ENCODE measurements at places on chromosomes 2 and 18.

GRCh38 chr2:216714376-216714775, 19.0 kb upstream of the IGFBP5 start:
- no peak for DNase-seq

DNA sequence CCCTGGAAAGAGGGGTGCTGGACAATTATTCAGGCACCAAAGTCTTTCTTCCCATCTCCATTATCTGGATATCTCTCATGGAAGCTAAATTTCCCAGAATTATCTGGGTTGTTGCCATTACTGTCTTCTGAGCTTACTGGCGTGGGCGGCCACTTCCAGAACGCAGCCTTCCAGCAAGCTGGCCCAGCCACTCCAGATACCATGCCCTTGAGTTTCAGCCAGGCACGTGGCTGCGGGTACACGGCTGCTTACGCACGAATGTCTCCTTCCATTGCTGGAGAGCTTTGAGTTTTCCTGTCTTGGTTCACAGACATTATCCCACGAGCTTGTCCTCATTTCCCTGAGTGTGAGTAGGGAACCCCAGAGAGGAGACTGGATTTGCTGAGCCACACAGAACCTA, 32.7 kb downstream of the CELF4 start:
- DNase-seq, result no peak

GRCh38 chr18:35236571-35237363, 4.1 kb upstream of the ZNF397 start:
- no peak for DNase-seq

DNA sequence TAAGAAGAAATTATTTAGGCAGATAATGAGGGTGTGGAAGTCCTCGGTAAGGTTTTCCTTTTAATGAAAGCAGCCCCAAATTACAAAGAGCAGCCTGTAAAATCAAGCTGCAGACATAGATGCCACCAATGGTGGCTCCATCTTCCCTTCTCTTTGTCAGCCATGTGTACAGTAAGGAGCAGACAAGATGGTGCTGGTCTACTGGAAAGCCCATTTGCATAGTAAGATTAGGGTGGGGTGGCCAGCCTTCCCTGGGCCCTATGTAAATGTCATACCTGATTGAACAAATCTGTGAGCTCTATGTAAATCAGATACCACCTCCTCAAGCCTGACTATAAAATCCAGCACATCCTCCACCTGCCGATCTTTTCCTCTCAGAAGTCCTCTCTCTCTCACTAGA, 154.4 kb upstream of the SERTAD2 start:
- DNase-seq, result no peak

GRCh38 chr2:130824492-130825061, 12.1 kb upstream of the ARHGEF4 start:
- no peak for DNase-seq

DNA sequence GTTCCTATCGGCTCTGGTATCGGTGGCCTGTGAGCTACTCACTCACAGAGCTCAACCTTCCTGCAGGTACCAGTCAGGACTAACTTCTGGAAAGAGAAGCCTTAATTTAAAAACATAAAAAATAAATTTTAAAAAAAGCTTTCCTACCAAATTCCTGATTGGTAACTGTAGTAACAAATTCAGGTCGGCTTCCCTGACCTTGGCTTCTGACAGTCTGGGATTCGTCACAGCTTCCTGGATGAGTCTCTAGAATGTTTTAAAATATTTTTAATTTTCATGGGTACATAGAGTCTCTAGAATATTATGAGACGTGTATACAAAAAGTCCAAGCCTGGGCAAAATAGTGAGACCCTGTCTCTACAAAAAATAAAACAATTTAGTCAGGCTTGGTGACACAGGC, 45.0 kb upstream of the MTCL1 start:
- no peak for DNase-seq

- DNase-seq, result no peak
Observed at GRCh38 chr2:121699421-121700333, 37.0 kb downstream of the NIFK start.

DNA sequence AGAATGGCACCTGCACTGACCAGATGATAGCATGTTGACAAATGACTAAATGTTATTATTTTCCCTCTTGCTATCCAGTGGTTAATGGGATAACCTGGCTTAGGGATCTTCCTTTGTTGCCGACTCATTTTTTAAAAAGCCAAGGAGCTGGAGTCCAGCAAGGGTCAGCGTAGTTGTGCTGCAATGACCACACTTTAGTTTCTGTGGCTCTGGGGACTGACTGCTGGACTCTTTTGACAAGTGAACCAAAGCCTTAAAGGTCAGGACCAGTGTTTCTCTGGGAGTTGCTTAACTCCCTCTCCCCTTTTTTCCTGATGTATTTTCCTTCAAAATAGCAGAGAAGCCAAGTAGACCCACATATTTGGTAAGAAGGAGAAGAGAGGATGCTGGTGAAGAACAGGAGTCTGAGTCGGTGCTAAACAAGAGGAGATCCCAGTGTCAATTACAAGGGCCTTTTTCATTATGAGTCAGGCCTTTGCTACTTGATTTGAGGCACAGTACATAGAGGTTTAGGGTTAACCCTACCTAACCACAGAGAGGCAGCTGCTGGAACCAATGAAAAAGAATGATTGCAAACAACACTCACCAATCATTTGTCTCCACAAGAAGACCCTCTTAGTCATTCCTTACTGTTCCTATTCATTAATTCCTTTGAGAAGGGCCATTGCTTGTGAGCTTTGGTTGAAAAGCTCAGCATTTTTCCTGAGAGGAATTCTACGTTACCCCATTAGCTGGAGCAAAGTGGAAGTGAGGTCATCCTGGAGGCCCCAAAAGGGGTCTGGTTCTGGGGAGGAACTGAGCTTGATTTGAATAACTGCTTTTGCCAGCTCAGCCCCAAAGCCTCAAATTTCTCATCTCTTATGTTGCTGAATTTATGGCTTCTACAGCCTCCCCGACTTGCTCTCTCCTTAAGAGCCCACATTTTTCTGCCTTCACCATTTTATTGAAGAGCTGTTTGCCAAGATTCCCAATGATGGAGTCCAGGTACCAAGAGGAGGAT, 137.6 kb upstream of the HNMT start:
- DNase-seq, result no peak

- DNase-seq, result no peak
Observed at GRCh38 chr2:144084114-144084661, 435.7 kb downstream of the ZEB2 start.

- DNase-seq, result no peak
Observed at GRCh38 chr2:166651080-166651675, 157.1 kb upstream of the SCN7A start.

GRCh38 chr2:165539985-165540384, 70.5 kb downstream of the CSRNP3 start:
- DNase-seq, result no peak

DNA sequence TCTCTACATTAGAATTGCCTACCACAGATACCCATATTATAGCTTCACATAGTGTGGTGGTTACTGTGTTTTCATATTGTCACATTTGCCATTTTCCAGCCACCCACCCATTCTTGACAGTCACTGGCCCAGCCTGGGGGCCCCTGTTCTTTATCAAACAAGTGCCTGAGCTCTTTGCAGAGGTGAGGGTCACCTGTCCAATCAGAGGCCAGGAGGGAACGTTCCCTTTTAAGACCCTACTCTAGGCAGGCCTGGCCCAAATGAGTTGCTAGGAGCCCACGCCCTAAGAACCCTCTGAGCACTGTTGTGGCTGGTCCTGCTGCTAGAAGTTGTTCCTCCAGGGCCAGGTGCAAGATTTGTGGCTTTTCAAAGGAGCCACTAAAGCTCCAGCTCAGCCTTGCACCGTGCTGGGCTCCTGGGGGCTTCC, 5.2 kb downstream of the IL37 start:
- no peak for DNase-seq

GRCh38 chr2:124027182-124027581, 2.1 kb downstream of the CNTNAP5 start:
- peak; percentile 88 for DNase-seq

GRCh38 chr2:221629468-221629867, 57.4 kb upstream of the EPHA4 start:
- DNase-seq, result no peak

DNA sequence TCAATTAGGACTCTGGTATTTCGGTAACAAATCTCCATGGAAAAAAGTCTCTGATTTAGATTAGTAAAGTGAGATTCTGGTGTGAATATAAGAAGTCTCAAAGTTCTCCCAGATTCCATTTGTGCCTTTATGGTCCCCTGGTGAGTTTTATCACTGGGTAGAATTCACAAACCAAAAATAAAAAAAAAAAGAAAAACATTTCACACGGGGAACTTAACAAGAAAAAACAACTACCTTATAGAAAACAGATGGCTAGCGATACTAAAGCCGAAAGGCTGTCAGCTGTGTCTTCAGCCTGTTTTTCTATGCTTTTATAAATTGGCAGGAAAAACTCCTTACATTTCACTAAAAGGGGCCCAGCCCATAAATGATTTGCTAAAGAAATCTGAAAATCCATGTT, 50.6 kb downstream of the COL5A2 start:
- no peak for DNase-seq

DNA sequence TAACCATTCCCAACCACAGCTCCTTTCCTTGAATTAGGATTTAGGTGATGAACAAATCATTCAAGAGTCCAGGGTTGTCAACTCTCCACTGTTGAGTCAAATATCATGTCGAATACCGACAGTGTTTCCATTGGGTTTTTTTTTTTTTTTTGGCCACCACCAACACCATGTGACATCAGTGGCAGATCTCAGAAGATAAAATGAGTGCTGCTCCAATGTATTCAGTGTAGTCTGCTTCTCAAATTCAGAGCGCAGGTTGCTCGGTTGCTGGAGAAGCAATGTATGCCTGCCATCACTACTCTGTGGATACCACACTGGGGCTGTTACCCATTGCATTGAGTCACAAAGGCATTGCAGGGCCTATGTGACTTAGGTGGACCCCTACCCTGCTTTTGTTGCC, 10.8 kb upstream of the ATL2 start:
- DNase-seq, result no peak

DNA sequence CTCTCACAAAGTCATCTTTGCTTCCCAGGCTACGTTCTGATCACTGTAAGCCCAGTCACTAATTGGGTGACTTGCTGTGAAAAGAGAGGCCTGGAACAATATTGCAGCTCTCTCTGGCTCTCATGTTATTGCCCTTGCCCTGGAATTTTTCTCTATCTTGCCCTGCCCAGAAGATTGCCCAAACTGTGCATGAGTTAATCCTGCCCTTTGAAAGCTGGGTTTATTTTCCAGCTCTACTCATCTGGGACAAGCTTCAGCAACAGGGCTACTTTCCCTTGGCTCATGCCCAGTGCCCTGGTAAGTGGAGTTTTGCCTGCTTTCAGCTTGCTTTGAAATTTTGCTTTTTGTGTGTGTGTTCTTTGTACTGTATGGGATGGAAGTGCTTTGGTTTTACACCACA, 6.9 kb upstream of the EHBP1 start:
- DNase-seq, result no peak

GRCh38 chr2:86806059-86806857, 15.5 kb upstream of the CD8A start:
- DNase-seq, result no peak

- no peak for DNase-seq
Observed at GRCh38 chr18:50654658-50655550, 95.0 kb downstream of the MAPK4 start.

DNA sequence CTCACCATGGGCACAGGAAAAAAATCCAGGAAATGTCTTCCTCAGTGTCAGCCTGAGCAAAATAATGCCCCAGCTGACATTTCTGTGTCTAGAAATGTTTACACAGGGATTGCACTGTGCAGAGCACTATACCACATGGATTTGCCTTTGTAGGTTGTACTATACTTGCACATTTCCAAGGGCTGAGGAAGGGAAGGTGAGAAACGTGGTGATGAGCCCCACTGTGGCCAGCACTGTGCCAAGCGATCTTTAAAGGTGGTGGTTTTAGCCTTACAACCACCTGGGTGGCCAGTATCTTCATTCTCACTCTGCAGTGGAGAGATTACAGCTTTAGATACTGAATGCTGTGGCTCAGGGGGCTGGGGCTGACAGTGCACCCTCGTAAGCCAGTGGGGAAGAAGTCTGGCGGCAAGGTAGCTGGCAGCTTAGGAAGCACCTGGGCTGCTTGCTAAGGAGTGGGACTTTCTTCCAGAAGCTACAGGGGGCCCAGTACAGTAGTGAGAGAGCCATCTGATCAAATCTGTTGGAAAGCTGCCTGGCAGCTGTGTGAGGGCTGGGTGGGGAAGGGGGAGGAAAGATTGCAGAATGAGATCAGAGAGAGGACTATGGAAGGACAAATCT, 81.4 kb upstream of the MSH2 start:
- no peak for DNase-seq

DNA sequence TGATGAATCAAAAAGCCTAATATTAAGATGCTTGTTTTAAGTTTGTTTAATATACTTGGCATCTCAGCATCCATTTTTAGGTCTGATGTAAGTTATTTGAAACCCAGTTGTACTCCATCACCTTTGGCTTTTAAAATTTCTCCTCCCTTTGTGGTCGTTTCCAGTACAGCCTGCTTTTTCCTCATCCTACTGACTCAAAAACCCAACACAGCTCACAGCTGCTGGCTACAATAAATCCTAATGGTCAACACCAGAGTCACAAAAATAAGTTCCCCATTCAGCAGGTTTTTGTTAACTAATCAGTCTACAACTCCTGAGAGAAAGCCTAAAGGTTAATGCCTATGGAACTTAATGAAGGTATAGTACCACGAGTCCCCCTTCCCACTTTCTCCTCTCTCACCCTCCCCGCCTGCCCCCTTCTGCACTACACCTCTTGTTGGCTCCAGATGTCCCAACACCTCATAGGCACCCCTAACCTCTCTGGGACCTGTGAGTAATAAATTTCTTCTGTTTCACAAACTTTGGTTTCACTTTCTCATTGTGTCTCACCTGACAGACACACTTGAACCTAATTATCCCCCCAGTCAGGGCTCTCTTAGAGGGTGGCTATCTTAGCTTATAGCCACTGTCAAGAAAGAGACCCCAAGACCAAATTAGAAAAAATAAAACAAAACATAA, 148.6 kb downstream of the GALNT1 start:
- DNase-seq, result no peak

- DNase-seq, result no peak
Observed at GRCh38 chr2:43085929-43086328, 140.5 kb downstream of the ZFP36L2 start.

- DNase-seq, result peak; percentile 7
Observed at GRCh38 chr2:152298754-152299153, 36.2 kb upstream of the FMNL2 start.

GRCh38 chr18:23487738-23488570, 15.4 kb upstream of the RMC1 start:
- DNase-seq, result peak; percentile 20

GRCh38 chr2:194723446-194723845, 933.6 kb upstream of the SLC39A10 start:
- DNase-seq, result no peak

- DNase-seq, result no peak
Observed at GRCh38 chr18:68298330-68298729, 416.6 kb downstream of the TMX3 start.

All from GM23338 (cell line).